HepG2 (cell line): ENCODE measurements at places on chromosomes 3 and 15. TPM values are rescaled to one million over a fixed set of nuclear protein-coding genes. Genes with fewer than 3 reads are reported as not detected.

CHDH gene
- 40.4 and 48.9 TPM in 2 replicates for total RNA-seq

C3orf33 gene
- total RNA-seq, result 8.2 and 12.6 TPM in 2 replicates

TLR9 gene
- not detected in 2 replicates for total RNA-seq

RLBP1 gene
- not detected in 2 replicates for total RNA-seq

DNA sequence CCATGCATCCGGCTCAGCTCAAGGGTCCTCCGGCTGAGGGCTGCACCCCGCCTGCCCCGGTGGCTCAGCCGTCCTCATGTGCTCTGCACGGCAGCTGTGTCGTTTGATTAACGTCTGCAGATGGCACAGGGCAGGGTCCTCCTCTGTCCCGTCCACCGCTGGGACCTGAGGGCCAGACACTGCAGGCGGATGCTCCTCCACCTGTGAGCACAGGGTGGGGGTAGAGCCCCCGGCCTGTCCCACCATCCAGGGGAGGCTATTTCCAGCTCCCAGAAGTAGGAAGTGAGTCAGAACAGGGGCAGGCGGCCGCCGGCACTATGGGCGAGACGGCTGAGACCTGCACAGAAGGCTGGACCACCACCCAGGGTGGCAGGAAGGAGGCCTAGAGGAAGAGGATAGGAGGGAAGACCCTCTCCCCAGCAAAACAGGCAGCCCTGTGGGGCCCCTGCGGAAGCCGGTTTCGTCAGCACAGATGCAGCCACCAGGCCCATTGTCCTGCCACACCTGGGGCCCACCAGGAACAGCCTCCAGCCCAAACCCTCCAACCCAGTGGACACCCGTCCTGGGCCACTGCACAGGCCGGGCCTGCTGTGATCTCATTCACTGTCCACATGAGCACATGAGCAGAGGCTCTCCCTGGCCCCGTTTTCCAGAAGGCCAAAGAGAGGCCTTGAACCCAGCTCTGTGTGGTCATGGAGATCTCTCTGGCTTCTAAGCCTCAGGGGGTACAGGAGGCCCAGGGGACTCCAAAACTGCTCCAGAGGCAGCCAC lies 12.6 kb upstream of the PLXND1 start:
- no peaks in the 10 kb centered on the region; the same call in 2 of the 3 replicates for H3K27me3 ChIP-seq
- no peaks in the 10 kb centered on the region for H3K36me3 ChIP-seq
- H3K4me3 ChIP-seq, result peak overlapping the region; percentile 13; the same call in 1 of the 2 replicates
- H3K27ac ChIP-seq, result no peak overlapping the region
- DNase-seq, result no peak

DNA sequence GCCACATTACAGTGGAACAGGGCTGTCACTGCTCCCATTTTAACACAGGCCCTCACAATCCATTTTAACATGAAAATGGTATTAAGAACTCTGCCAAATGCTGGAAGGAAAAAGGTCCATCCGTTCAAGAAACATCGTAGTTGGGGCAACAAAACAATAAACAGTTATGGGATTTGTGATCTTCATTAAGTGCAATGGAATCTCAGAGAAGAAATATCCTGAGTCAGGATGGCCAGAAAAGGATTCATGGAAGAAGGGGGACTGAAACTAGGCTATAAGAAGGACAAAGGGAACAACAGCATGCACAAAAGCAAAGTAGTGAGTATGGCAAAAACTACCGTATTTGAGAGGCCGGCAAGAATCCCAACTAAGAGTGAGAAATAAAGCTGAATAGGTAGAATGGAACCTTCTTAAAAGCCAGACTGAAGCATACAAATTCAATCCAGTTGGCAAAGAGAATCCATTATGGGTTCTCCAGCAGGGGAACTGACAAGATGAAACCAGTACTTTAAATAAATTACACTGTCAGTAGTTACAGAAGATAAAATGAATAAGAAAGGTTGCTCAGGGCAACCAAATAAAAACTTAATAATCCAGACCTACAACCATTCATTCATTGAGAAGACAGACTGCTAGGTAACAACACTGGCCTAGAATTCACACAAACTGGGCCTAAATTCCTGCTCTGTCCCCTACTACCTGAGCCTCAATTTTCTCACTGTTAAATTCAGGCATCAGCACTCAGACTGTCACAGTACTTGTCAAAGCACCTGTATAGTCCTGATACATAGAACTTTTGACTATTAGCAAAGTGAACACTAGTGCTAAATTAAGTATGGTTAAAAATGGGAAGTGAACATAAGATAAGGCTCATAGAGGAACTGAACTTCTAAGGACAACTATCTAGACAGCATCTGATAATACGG lies 6.3 kb downstream of the TBL1XR1 start:
- H3K27me3 ChIP-seq, result no peaks in the 10 kb centered on the region; the same call in 2 of the 3 replicates
- peaks cover 47% of the 10 kb centered on the region for H3K4me1 ChIP-seq
- DNase-seq, result no peak
- no peaks in the 10 kb centered on the region for H3K36me3 ChIP-seq
- H3K27ac ChIP-seq, result no peak overlapping the region

- H3K27ac ChIP-seq, result no peak overlapping the region
- H3K4me3 ChIP-seq, result no peak overlapping the region
- H3K36me3 ChIP-seq, result peaks cover 30% of the 10 kb centered on the region
- no peak for DNase-seq
- peaks cover 19% of the 10 kb centered on the region for H3K4me1 ChIP-seq
These were observed 48.1 kb downstream of the SLC6A6 start for GRCh38 chr3:14450506-14450905.

- H3K27ac ChIP-seq, result no peak overlapping the region
- no peaks in the 10 kb centered on the region for H3K4me1 ChIP-seq
- H3K27me3 ChIP-seq, result no peaks in the 10 kb centered on the region
- DNase-seq, result no peak
- H3K4me3 ChIP-seq, result no peak overlapping the region
These were observed 36.3 kb downstream of the KBTBD8 start for GRCh38 chr3:67034371-67034770.

DNA sequence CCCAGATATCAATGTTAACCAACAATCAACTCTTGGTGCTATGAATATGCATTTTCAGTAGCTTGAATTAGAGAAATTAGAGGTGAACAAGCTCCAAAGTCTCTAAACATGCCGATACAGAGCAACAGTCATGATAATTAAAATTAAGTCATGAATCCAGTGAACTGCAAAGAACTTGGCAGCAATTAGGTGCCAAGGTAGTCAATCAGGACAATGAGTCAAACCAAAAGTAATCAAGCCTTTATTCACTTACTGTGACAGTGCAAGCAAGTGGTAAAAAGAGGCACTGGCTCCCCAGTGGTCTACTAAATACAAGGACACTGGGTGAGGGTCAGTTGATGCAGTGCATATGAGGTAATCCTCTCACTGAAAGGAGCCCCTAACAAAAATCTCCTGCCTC lies 1.8 kb downstream of the ZNF770 start:
- peak overlapping the region; percentile 70 for H3K4me3 ChIP-seq
- peaks cover 43% of the 10 kb centered on the region for H3K4me1 ChIP-seq
- DNase-seq, result no peak
- peak overlapping the region; percentile 96 for H3K27ac ChIP-seq

- no peak overlapping the region for H3K4me3 ChIP-seq
- no peak overlapping the region for H3K27ac ChIP-seq
- no peak for DNase-seq
These were observed 35.3 kb upstream of the FBN1 start for GRCh38 chr15:48680841-48681240.

DNA sequence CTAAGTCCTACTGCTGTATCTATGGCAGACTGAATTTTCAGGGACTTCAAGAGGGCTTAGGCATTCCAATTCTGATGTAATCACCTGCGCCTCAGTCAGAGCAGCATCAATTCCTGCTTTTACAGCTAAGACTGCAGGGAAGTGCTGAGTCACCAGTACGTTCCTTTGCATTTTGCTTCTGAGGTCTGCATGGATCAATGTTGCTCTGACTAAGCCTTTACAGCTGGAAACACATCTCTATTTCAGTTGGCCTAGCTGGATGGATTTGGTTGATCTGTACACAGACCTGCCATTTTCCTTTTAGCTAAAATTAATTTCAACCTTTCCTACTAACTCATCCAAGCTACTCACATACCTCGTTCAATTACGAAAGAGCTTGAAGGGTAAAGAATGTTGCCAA lies 51.3 kb downstream of the ETV5 start:
- DNase-seq, result no peak
- no peak overlapping the region for H3K4me3 ChIP-seq
- H3K4me1 ChIP-seq, result no peaks in the 10 kb centered on the region
- H3K27ac ChIP-seq, result no peak overlapping the region
- H3K27me3 ChIP-seq, result no peaks in the 10 kb centered on the region

DNA sequence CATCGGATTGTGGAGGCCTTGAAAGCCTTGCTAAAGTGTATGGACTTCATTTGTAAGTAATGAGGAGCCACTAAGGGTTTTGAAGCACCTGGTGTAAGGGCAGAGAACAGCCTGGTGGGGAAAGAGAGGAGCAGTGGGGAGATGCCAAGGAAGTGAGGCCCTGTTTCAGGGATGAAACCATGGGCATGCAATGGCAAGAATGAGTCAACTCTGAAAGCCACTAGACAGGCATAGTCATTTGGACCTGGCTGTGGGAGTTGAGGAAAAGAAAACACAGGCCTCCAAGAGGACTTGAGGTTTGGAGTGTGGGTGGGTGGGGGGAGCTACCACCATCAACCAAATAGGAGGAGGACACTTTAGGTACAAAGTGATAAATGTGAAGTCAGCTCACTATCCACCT lies 7.6 kb downstream of the XCR1 start:
- H3K4me1 ChIP-seq, result no peaks in the 10 kb centered on the region
- H3K27me3 ChIP-seq, result peaks cover 3% of the 10 kb centered on the region; the same call in 1 of the 2 replicates
- DNase-seq, result no peak
- H3K4me3 ChIP-seq, result no peak overlapping the region
- no peaks in the 10 kb centered on the region for H3K36me3 ChIP-seq

- no peaks in the 10 kb centered on the region for H3K27me3 ChIP-seq
- peak overlapping the region; percentile 97 for H3K4me3 ChIP-seq
- no peak overlapping the region for H3K27ac ChIP-seq
- DNase-seq, result no peak
These were observed 1.6 kb downstream of the GMPPB start for GRCh38 chr3:49721896-49722781.

- H3K36me3 ChIP-seq, result no peaks in the 10 kb centered on the region
- DNase-seq, result no peak
- no peak overlapping the region for H3K4me3 ChIP-seq
- no peaks in the 10 kb centered on the region for H3K4me1 ChIP-seq
These were observed 359.3 kb downstream of the GAP43 start for GRCh38 chr3:115982629-115983028.

DNA sequence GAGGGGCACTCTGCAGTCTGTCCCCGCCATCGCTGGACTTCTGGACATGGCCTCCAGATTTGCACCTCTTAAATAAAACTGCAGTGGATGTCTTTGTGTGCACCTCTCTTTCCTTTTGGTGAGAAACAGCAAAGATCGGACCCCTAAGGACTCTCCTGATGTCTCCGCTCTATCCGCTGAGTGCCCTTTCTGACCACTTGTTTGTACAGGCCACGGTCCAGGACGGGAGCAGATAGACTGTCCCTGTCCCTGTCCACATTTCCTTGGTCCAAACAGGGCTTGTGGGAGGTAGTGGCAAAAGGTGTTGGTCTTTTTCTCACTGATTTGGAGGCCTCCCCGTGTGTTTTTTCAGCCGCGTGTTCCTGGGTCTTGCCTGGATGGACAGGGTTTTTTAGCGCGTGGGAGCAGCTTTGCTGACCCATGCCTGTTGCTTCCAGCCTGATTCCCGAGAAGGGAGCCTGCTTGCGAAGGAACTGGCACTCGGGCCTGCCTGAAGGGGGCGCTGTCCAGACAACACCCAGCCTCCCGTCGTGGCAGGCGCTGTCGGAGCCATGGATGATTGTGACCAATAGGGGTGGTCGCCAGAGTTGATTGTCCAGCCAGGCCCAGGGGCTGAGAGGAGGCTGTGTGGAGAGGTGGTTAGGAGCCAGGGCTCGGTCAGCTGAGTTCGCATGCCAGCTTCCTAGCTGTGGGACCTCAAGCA lies 13.2 kb upstream of the STAB1 start:
- no peak for DNase-seq
- H3K4me3 ChIP-seq, result no peak overlapping the region
- H3K27me3 ChIP-seq, result no peaks in the 10 kb centered on the region
- peaks cover 64% of the 10 kb centered on the region for H3K36me3 ChIP-seq
- H3K4me1 ChIP-seq, result peaks cover 11% of the 10 kb centered on the region; the same call in 1 of the 2 replicates

- no peak overlapping the region for H3K27ac ChIP-seq
- no peak overlapping the region for H3K4me3 ChIP-seq
- peaks cover 14% of the 10 kb centered on the region; the same call in 1 of the 3 replicates for H3K27me3 ChIP-seq
- peaks cover 7% of the 10 kb centered on the region; the same call in 1 of the 2 replicates for H3K4me1 ChIP-seq
These were observed 15.7 kb downstream of the SUSD5 start for GRCh38 chr3:33202711-33203457.

DNA sequence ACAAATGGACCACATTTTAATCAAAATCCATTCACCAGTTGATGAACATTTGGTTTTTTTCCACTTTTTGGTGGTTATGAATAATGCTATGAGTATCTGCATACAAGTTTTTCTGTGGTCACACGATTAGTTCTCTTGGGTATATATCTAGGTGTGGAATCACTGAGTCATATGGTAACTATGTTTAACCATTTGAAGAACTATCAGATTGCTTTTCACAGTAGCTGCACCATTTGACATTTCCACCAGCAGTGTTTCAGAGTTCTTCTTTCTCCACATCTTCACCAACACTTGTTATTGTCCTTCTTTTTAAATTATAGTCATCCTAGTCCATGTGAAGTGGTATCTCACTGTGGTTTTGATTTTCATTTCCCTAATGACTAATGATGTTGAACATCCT lies 33.3 kb upstream of the ATG7 start:
- no peaks in the 10 kb centered on the region for H3K36me3 ChIP-seq
- H3K27ac ChIP-seq, result no peak overlapping the region
- DNase-seq, result no peak
- no peak overlapping the region for H3K4me3 ChIP-seq

GRCh38 chr3:45554006-45554666 lies 40.4 kb upstream of the LIMD1 start:
- H3K27ac ChIP-seq, result no peak overlapping the region
- no peaks in the 10 kb centered on the region for H3K36me3 ChIP-seq
- H3K4me3 ChIP-seq, result no peak overlapping the region
- no peak for DNase-seq
- no peaks in the 10 kb centered on the region for H3K27me3 ChIP-seq

DNA sequence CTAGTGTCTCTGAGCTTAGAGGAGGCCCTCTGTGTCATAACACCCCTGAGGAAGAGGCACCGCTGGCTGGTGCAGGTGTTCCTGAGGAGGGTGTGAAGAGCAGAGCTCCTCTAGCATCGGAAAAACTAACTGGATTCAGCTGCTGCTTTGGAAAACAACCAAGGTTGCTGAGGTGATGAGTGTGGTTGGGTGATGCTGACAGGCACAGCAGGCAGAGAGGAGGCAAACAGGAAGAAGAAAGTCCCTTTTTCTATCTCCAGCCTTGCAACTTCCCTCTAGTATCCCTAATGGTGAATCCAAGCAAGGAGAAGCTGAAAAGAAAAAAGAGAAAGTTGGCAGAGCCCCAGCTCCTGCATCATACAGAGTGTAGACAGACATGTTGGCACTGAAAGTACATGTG lies 3.8 kb upstream of the OR4F15 start:
- no peak overlapping the region for H3K4me3 ChIP-seq
- H3K27me3 ChIP-seq, result peaks cover 11% of the 10 kb centered on the region; the same call in 1 of the 3 replicates
- no peak overlapping the region for H3K27ac ChIP-seq
- H3K36me3 ChIP-seq, result no peaks in the 10 kb centered on the region

DNA sequence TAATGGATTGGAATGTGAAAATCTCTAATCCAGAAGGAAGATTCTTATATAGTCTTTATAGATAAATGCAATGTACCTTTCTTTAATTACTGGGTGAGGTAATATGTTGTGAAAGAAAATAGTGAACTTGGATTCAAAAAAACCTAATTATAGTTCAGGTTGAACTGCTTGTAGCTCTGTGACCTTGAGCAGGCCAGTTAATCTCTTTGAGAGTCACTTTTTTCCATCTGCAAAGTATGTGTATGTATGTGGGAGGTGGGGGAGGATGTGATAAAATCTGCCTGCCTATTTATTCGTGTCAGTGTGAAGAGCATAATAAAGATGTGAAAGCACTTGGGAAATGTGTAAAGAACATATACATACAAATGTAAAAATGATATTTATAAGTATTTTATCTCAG lies 34.4 kb downstream of the GLCE start:
- peak; percentile 43 for DNase-seq
- peaks cover 22% of the 10 kb centered on the region for H3K4me1 ChIP-seq
- no peak overlapping the region for H3K4me3 ChIP-seq
- no peaks in the 10 kb centered on the region for H3K27me3 ChIP-seq
